NCI-H510A treated with DMSO at 0.1 percent for 48 hours (cell line): ENCODE measurements at places on chromosomes 2 and 18.

GRCh38 chr2:218046238-218046637, 22.8 kb upstream of the RUFY4 start:
- DNase-seq, result no peak

GRCh38 chr2:180733330-180733729, 247.1 kb upstream of the UBE2E3 start:
- no peak for DNase-seq

DNA sequence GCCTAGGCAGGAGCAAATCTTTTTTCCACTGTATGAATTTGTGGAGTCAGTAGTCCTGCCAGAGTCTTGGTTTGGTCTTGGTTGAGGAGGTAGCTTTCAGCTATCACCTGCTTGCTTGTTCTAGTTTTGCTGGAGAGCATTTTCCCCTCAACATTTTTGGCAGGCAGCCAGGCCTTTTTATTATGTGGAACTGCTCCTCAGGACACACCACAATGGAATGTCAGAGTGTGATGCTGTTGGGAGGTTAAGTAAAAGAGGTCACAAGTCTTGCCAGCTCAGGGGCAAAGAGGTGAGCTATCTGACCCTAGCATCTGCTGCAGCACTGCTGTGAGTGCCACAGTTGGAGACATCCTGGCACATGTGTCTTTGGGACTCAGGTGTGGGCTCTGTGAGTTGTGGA, 258.0 kb downstream of the CNTNAP5 start:
- peak; percentile 67 for DNase-seq

GRCh38 chr18:8794156-8794933, 89.0 kb downstream of the MTCL1 start:
- DNase-seq, result no peak

DNA sequence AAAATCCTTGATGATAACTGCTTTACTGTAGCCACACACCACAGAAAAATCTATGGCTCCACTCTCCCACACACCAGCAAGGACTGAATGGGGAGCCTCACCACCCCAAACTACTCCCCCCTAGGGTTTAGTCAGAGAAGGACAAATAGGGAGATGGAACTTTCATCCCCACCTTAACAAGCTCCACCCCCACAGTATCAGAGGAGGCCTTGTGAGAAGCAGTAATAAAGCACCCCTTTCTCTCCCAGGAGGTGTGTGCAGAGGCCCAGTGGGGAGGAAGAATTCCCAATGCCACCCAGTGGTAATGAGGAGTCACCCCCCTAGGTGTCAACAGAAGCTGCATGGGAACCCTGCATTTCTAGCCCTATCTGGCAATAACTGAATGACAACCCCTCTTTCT, 224.9 kb downstream of the TNS1 start:
- DNase-seq, result no peak

GRCh38 chr2:217919781-217920351, 82.9 kb downstream of the TNS1 start:
- DNase-seq, result peak; percentile 27

- no peak for DNase-seq
Measured at GRCh38 chr18:74062037-74062436, 85.6 kb downstream of the FBXO15 start.

DNA sequence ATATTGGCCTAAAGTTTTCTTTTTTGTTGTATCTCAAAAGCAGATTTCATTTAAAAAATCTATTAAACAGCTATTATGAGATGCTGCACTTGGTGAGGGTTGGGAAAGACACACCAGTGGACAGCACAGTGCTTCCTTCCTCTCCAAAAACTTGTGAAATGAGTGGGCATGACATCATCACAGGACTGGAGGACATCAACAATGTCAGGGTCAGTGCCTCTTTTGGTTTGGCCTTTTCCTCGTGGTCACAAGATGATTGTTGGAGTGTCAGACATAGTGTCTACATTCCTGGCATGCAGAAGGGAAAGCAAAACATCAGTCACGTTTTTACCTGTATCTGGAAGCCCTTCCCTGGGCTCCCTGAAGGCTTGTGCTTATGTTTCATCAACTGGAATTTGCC, 49.6 kb downstream of the IL1R2 start:
- no peak for DNase-seq

DNA sequence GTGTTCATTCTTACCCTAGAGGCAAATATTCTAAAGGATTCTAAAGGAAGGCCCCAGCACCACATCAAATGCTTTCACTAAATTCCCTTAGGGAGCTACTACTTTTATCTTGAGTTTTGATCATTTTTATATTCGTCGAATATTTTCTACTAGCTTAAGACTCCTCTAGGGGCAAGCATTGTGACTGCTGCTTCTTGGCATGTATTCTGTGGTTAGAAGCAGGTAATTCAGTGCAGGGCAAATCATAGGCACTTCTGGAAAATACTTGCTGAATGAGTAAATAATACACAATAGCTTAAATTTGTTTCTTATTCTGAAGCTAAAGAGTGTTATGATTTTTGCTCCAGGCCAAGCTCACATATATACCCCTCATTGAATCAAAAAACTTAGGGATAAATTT, 136.4 kb downstream of the LRP2 start:
- no peak for DNase-seq

- DNase-seq, result no peak
Measured at GRCh38 chr2:81266106-81266505, 961.6 kb upstream of the LRRTM1 start.

DNA sequence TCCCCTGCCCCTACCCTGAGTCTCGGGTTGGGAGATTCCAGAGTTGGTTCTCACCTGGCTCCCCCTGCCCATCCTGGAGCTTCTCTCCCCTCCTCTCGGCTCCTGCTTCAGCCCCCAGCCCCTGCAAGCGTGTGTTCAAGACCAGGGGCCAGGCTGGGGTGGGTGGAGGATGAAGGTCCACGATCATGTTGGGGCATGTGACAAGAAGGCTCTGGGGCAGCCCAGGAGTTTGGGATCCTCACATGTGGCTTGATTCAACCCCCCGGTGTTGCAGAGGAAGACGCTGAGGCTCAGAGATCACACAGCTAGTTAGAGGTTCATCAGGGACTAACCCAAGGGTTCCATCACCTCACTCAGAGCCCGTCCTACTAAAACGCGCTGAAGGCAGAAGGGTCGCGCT, 14.2 kb upstream of the TUBB6 start:
- DNase-seq, result no peak

DNA sequence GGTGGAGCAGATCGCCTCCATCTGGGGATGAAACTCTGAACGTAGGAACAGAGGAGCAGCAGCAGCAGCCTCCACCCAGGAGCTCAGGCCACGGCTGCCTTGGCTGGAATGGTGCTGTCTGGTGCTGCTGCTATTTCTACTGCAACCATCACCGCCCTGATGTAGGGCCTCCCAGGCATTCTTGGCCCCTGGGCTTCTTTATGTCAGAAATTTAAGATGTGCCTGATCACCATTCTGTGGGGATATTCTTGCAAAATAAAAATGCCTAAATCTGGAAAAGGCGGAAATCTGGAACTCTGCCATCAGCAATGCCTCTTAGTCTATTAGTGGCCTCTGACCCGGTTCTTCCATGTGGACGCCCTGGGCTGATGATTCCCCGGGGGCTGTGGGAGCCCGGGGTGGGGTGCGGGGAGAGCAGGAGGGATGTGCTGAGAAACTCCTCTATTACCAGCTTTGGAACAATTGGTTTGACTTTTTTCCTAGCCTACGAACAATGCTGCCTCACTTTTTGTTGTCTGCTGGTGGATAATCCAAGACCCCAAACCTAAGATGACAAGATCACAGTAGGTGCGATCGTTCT, 47.2 kb downstream of the FAM124B start:
- no peak for DNase-seq

- no peak for DNase-seq
Measured at GRCh38 chr2:152468899-152469692, 134.1 kb downstream of the FMNL2 start.

GRCh38 chr2:157572725-157573124, 55.9 kb downstream of the ACVR1C start:
- peak; percentile 1 for DNase-seq

DNA sequence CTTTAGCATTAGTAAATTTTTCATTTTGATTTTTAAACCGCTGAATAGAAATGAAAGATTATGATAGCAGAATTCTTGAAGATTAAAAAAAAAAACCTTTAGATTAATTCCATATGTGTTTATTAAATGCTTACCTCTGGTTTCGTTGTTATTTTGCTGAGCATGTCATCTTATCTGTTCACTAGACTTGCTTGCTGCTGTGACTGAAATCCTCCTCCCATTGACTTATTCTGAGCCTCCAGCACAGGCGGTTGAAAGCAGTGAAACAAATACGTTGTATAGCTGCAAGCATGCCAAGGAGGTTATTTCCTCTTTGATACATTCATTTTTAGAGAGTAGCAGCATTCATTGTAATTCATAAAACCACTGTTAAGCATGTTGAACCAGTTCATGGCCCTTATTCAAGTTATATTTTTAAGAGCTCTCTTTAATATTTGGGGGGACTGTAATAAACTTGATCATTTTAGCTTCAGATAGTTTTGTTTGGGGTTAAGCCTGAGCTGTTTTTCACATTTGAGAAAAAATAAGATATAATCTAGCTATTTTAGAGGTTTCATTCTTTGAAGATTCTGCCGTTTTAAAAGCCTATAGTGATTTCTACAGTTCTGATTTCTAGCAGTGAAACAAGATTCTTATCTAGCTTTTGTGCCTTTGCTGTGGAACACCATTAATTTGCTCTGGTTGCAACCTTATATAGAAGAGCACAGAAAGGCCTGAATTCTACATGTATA, at the start of gene HTR2B:
TSS of gene HTR2B (minus strand) at position 205 of the 731 bp plus-strand sequence. CDS start 1,278 bp downstream, outside the sequence.
- DNase-seq, result peak; percentile 62

DNA sequence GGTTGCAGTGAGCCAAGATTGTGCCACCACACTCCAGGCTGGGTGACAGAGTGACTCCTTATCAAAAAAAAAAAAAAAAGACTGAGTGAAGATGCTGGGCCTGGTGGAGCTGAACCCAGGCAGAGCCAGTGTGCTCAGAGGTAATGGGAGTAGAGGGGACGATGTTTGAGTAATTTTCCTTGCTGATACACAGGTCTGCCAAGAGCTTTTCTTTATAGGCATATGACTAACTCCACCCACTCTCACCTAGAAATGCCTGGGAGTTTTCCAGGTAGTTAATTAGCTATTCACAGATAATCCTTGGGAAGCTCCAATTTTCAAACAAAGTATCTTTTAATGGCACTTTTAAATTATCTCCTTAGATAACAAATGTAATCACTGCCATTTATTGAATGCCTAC, 33.4 kb upstream of the ACSL3 start:
- DNase-seq, result no peak

GRCh38 chr2:20487392-20488174, 40.7 kb downstream of the RHOB start:
- DNase-seq, result no peak

- DNase-seq, result no peak
Measured at GRCh38 chr2:150296770-150297546, 190.5 kb downstream of the RND3 start.

DNA sequence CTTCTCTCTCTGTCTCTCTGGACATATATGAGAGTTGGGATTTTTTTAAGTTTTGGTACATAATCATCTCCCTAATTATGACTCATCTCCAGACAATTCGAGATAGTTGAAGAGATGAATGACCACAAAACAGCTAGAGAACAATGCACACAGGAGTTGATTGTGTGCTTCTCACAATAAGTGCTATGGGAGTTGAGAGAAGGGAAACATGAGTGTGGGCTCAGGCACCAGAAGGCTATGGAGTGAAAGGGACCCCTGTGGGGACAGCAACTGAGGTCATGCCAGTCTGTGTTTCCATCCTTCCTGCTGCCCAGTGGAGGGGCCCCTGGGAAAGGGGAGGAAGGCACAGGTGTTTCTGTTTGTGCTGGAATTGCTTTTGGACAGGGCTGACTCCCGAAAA, 6.5 kb upstream of the YWHAQ start:
- DNase-seq, result no peak

DNA sequence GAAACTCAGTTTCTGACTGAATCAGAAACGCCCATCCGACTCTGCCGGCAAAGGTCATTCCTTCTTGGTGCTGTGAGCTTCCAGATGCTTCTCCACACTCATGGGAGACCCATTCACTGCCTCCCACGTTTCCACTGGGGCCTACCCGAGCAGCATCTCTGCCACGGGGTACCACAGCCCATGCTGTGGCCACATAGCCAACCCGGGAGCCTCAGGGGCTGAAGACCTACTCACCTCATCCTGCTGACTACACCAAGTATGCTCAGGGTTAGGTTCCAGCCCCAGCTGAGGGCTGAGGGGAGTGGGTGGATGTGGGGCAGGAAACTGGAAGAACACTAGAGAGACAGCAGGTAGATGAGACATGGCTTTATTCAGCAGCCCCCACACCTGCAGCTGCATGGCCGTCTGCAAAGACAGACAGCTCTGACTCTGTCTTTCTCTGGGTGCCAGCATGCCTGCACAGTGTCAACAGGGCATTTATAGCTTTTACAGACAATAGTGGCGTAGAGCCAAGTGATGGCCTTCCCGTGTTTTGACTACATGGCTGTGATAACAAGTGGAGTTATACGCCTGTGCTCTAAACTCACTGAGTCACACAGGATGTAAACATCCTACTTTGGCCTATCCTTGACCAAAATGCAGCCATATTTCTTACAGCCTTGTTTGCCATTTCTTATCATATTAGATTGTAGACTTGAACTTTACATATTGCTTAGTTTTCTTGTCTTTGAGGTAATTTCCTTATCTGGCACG, 16.5 kb upstream of the KLHL23 start:
- peak; percentile 82 for DNase-seq

- no peak for DNase-seq
Measured at GRCh38 chr2:61952288-61952687, 46.8 kb downstream of the COMMD1 start.

GRCh38 chr18:32373505-32373904, 97.2 kb downstream of the GAREM1 start:
- no peak for DNase-seq
